ENCODE measurements at places on chromosomes 12 and 14.

- no peak for DNase-seq
Measured at GRCh38 chr12:103851127-103851526, 10.1 kb upstream of the NT5DC3 start.

DNA sequence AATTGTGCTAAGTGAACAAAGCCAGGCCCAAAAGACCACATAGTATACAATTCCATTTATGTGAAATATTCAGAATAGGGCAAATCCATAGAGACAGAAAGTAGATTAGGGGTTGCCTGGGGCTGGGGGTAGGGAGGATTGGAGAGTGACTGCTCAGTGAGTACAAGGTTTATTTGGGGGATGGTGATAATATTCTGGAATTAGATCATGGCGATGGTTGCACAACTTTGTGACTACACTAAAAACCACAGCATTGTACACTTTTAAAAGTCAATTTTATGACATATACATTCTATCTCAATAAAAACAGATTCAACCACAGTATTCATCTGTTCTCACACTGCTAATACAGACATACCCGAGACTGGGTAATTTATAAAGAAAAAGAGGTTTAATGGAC, 68.7 kb upstream of the MAP1LC3B2 start:
- DNase-seq, result no peak

DNA sequence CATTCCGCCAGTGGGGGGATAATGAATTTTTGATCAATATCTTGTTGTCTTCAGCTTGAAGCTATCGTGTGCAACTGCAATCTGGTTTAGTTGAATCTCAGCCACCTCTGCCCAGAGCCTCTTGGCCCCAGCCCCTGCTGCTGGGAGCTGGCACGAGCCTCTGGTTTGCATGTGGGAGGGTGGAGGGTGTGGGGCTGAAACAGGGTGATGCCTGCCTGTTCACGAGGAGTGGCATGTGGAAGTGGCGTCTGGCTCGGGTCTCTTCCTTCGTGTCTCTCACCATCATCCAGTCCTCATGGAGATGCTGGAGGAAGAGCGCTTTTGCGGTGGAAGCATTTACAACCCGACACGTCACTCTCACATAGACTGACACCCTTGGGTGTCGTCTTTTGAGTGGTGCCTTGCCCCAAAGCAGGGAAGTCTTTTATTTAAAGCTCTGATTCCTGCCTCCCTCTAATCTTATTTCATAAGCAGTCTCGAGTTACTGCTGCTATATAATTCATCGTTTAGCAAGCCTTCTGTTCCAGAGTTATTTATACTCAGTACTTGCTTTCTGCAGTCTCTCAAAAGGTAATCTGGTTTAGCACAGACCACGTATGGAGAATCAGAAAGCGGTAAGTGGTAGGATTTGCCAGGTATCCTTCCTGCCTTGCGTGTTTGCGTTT, 64.5 kb downstream of the AACS start:
- no peak for DNase-seq

GRCh38 chr14:90857866-90858265, 41.6 kb upstream of the TTC7B start:
- no peak for DNase-seq

GRCh38 chr14:69535230-69535848, 39.3 kb downstream of the CCDC177 start:
- DNase-seq, result peak; percentile 69

DNA sequence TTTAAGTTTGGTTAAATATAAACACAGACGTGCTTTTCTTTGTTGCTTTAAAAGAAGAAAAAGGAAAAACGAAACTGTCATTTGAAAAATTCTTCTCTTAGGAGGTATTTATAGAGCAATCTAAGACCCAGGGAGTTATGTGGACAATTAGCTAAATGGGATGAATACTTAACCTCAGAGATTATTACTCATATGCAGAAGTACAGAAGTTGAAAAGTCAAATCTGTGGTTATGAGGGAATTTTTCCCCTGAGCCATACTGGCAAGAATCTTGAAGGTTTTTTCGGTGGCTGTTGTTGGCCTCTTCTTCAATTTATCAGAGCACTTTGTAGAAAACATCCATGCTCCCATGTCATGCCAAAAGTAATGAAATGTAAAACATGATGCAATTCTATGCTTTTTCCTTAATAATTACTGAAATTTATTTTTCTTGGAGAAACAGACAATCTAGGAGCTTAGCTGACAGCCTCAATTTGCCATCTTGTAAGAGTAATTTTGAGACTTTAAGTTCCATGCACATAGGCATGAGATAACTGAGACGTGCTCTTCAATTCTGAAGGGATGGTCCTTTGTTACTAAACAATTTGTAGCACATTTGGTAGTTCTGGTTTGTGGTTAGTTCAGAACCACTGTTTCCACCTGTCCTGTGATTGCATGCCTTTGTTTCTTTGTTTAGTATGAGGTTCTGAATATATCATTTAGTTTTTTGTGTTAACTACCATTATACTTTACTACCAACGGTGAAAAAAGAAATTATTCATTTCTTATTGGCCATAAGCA, 126.6 kb downstream of the BCAT1 start:
- DNase-seq, result no peak

GRCh38 chr12:71704920-71705319, 19.0 kb downstream of the TMEM19 start:
- DNase-seq, result peak; percentile 10

DNA sequence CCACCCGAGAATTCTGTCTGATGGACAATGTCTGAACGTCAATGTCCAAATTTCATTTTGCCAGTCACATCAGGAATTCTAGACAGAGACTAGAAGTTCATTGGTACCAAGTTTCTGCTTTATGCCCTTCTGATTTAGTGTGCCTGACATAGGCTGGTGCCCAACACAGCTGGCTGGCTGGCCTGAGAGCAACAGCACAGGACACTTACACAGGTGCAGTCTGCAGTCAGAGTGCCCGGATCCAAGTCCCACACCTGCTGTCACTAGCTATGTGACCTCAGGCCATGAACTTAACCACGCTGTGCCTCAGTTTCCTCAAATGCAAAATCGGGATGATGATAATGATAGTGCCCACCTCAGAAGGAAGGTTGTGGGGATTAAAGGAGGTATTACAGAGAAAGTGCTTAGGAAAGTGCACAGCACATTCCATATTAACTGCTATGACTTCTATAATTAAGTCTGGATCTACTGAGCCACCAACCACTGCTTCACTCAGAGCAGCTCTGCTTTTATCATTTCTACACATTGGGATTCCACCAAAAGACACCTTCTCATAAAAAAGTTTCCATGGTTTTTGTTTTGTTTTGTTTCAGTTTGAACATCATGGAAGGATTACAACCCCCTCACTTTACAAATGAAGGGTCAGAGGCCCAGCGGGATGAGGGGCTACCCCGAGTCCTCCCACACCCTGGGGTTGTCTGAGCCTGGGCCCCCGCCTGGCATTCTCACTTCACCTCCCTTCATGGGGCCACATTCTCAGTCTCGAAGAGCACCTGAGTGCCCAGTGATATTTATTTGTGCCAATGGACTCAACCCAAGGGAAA, 168.8 kb upstream of the BCL2L14 start:
- DNase-seq, result no peak

DNA sequence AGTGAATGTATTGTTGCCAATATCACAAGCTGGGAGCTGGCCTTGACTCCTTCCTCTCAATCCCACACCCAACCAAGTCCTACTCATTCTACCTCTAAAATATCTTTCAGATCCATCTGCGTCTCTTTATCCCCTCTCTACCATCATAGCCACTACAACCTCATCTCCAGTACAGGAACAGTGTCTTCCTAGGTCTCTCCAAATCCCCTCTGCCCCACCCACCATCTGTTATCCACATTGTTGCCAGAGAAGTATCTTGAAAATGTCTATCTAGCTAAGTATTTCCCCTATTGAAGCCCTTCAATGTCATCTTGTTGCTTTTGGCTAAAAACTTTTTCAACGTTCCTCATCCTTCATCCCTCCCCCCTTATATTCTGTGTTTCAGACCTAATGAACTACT, 244.7 kb downstream of the C12orf75 start:
- no peak for DNase-seq

DNA sequence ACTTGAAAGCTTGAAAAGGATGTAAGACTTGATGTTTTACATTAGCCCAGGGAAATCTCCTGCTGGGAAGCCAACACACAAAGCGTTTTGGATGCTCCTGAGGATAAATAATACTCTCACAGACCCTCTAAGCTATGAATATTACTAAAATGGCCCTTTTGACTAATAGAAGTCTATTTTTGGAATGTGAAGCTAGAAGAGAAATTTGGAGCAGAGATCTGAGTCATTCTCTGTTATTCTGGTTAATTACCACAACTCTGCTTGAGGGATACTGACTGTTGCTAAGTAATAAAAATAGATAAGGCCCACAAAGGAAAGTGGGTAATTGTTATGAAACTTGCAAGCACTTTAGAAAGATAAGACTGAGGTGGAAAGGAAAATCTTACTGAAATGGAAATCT, 346.2 kb upstream of the STXBP6 start:
- DNase-seq, result no peak

GRCh38 chr12:94621662-94622359, 28.5 kb downstream of the TMCC3 start:
- DNase-seq, result peak; percentile 45

GRCh38 chr14:64478634-64479250, 13.4 kb downstream of the AKAP5 start:
- DNase-seq, result no peak

- no peak for DNase-seq
Measured at GRCh38 chr14:104326848-104327247, 188.5 kb downstream of the KIF26A start.

DNA sequence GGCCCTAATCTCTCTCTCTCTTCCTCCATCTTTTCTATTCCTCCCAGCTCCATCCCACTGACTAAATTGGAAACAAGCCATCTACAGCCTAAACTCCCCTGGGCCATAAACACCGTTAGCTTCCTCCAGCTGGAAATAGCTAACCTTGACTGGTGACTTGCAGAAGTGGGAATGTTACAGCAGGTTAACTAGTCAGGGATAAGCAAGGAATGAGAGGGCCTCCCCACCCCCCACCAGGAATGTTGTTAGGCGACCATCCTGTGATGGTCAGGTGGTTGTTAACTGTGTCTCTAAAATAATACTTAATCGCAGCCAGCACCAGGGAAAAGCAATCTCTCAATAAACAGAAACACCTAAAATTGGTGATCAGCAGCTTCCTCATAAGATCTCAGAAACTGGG, 40.8 kb downstream of the MIS18BP1 start:
- no peak for DNase-seq

- no peak for DNase-seq
Measured at GRCh38 chr14:94921882-94922585, 152.1 kb upstream of the GSC start.

DNA sequence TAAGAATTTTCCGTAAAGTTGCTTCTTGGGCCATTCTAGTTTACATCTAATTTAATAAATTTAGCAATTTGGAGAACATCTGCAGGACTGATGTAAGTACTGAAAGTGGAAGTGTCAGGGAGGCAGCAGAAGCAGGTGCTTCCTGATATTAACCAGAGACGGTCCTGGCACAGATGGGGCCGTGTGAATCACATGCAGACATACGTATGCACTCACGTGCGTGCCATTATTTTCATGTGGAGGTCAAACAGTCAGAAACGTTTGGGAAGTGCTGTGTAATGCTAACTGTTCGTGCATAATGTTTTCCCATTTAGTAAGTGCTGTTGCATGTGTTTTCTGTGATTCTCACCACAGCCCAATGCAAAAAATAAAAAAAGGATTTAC, 87.8 kb upstream of the DYNC1H1 start:
- no peak for DNase-seq

DNA sequence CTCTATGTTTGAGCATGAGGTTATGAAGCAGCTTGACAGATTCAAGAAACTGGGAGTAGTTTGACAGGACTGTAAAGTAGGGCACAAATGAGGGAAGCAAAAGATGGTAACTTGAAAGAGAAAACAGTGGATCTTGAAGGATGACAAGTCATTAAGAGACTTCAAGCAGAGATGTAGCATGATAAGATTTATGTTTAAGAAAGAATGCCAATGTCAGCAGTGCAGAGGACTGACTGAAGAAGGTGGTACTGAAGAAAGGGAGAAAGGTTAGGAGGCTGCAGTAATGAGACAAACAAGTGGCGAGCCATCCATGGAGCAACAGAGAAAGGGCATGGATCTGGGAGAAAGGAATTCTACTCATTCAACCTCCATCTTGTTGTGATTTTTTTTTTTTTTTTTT, 120.2 kb upstream of the RAP1B start:
- DNase-seq, result no peak

- no peak for DNase-seq
Measured at GRCh38 chr12:1918884-1919236, 408 bp upstream of the CACNA2D4 start.

DNA sequence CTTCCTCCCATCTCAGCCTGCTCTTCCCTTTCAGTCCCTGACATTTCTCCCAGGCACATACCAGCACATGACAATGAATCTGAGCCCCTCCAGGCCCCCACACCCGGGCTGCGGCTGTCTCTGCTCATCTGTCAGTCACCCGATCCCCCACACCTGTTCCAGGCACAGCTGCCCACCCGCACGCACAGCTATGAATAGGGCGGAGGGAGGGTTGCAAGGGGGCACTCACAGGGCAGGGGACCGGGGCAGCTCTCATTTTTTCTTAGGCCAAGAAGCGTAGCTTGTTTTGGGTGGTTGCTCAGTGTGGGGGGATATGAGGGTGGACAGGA, 43.7 kb upstream of the TSPAN9 start:
- no peak for DNase-seq

GRCh38 chr12:50569321-50569720, 64.5 kb downstream of the DIP2B start:
- no peak for DNase-seq

- no peak for DNase-seq
Measured at GRCh38 chr12:57128519-57129247, 400 bp downstream of the LRP1 start.

GRCh38 chr12:13278249-13278787, 81.8 kb downstream of the EMP1 start:
- peak; percentile 69 for DNase-seq

DNA sequence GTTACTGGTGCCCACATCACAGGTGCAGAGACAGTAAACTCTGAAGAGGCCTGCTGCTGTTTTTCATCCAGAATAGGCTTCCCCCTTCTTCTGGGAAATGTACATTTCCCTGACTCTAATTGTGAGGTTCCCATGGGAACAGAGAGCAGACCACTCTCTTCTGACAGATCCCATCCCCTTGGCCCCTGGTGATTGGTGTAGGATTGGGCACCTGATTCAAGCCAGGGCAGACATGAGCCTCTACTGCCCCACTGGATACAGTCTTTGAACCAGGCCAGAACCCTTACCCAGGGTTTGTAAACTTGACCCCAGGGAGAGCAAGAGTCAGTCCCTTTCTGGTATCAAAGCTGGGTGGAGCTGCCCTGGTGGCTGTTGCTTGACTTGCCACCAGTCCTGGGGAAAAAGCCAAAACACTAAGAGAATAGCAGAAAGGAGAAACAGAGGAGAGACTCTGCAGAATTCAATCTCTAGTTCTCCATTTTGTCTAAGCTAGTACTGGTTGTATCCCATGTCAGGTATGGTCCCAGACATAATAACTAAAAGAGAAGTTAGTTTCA, 14.8 kb upstream of the NFYB start:
- no peak for DNase-seq

- DNase-seq, result no peak
Measured at GRCh38 chr12:3303410-3304136, 187.4 kb upstream of the PRMT8 start.

- peak; percentile 15 for DNase-seq
Measured at GRCh38 chr12:69330475-69331473, 17.4 kb upstream of the LYZ start.
